Stimulated activated CD4-positive, alpha-beta T cell treated with anti-CD3 and anti-CD28 coated beads, TNF-alpha, amount 100 ng/mL, for 1 hour (primary cell): ENCODE measurements at places on chromosomes 5 and 9.
A peak's percentile ranks its signal among the peaks of the same experiment; 100 is the strongest.

GRCh38 chr5:135115591-135115990 lies 81.6 kb upstream of the PITX1 start:
- no peak for DNase-seq

DNA sequence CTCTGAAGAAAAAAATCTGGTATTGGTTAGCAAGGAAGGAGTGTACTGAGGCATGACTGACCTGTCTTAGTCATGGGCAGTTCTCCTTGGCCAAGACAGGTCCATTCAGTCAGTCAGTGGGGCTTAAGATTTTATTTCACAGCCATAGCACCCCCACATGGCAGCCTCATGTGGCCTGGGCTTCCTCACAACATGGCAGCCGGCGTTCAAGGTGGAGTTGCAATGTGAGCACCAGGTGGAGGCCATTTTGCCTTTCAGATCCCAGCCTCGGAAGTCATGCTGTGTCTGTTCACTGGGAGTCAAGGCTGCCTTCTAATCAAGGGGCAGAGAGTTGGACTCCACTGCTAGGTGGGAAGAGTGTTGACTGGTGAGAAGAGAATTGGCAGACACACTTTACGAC lies 10.3 kb upstream of the CARD19 start:
- DNase-seq: no peak

DNA sequence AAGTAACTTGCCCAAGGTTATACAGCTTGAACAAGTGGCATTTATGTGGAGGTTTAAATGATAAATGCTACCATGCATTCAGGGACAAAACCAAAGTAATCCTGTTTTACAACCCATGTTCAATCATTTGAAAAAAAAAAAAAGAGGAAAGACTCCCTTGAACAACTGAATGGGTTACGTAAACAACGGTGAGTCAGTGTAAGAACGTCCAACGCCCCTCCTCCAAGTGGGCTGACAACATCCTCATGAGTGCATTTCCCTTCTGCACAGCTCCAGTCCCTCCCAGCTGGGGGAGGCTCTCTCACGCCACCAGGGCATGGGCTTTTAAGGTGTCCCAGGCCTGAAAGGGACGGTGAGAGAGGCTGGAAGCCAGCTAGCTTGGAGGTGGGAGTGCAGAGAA lies 90.0 kb downstream of the PRRT1B start:
- DNase-seq: peak; percentile 57

- no peak for DNase-seq
Observed at GRCh38 chr9:122040561-122041242, 52.4 kb downstream of the TTLL11 start.

- DNase-seq: no peak
Observed at GRCh38 chr5:76960004-76960625, 7.3 kb downstream of the CRHBP start.

DNA sequence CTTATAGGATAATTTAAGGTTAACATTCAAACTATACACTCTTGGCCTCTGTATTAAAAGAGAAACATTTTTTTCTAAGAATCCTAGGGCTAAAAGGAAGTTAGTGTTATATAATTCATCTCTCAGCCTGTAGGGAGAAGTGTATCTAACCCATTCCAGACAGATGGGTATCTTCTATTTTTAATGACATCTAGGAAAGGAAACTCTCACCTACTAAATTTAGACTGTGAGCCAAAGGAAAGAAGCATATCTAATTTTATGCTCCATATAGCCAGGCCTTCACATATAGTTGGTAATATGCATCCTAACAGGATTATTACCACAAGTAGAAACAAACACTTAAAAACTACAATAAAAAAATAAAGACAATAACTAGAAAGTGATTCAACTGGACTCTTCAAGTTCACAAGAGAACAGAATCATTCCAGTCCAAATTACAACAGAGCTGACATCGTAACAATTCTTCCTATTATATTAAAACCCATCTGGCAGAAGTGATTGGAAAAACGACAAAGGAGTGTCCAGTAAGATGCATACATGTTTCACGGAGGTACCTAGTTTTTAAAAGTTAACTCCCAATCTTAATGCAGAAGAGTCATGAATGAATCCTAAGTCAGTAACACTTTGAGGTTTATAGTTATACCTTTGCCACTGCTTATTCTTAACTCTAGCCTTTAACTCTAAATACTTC lies 39.4 kb downstream of the SCAI start:
- no peak for DNase-seq

DNA sequence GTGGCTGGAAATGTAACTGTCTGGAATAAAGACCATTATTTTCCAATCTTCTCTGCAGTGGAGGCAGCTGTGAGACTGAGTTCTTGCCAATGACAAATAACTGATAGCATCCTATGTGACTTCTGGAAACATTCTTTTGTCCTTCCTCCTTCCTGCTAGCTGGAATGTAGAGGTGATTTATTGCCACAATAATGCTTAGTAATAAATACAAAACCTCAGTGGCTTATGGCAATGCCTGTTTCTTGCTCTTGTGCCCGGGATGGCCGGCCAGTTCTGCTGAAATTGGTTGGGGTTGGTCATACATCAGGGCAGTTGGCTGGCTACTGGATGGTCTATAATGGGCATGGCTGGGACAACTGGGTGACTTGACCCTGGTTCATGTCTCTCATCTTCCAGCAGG lies 12.2 kb upstream of the TEX48 start:
- DNase-seq: no peak

DNA sequence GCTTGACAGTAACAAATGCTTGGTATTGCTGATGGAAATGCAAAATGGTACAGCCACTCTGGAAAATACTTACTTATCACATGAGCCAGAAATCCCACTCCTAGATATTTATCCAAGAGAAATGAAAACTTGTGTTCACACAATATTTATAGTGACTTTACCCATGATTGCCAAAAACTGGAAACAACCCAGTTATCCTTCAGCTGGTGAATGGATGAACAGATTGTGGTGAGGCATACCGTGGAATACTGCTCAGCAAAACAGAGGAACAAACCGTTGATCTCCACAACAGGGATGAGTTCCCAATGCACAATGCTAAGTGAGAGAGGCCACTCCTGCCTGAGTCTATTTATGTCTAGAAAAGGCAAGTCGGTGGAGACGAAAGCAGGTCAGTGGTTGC lies 40.5 kb upstream of the LRRC14B start:
- DNase-seq: no peak

- no peak for DNase-seq
Observed at GRCh38 chr5:9534881-9535517, 10.9 kb downstream of the SEMA5A start.

DNA sequence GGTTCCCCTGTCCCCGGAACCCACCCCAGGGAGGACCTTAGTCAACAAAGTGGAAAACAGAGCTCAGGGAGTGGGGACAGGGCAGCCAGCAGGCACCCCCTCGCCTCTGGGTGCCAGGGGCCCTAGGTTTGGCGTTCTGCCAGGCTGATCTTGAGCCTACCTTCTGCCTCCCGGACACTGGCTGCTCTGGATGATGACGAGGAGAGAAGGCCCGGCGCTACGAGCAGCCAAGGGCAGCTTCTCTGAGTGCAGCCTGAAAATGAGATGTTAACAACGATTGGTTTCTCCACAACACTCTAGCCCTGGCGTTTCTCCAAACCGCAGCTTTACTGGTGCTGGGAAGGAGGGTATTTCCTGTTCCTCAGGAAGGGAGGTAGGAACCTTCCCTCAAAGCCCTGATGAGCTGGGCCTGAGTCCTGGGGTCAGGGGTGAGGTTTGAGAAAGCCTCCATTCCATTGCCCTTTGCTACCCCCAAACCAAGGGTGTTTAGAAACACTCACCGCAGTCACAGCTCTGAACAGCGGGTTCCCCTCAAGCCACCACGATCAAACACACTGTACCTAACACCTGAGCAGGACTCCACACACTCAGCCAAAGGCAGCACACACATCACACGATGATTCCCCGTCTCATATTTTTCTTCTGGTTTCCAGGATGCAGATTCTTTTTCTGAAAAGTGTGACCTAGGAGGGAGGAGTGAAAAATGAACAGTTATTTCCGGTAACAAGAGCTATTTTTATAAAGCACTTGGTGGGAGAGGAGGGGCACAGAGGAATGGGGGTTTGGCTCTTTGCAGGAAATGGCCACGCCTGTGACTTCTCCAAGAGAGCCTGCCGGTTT lies at the start of gene STING1:
Gene STING1 (minus strand): TSS at position 709 of the 840 bp plus-strand sequence. CDS start 1,054 bp downstream, outside the sequence.
- DNase-seq: no peak

- DNase-seq: no peak
Observed at GRCh38 chr5:66880401-66880800, 284.2 kb downstream of the MAST4 start.

- DNase-seq: no peak
Observed at GRCh38 chr5:129760636-129761325, 12.9 kb downstream of the MINAR2 start.

GRCh38 chr5:102542057-102542456 lies 43.3 kb upstream of the SLCO6A1 start:
- no peak for DNase-seq

GRCh38 chr9:84781458-84781857 lies 111.9 kb downstream of the NTRK2 start:
- DNase-seq: no peak

DNA sequence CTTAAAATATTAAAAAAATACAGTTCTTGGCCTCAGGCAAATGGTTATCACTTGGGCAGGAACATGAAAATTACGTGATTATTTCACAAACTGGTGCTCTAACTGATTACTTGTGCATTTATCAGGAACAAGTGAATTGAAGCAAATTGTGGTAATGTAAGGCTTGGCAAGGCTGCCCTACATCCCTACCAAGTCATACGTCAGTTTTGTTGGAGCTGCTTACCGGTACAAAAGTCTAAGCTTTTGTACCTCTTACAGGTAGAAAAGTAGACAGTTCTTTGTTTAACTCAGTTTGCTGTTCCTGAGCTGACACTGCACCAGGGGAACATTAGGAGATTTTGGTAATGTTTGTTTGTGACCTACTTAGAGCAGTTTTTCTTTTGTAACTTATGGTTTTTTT lies 2.2 kb downstream of the G3BP1 start:
- DNase-seq: no peak
